ENCODE measurements at places on chromosomes 5 and 9. TPM values are rescaled to one million over a fixed set of nuclear protein-coding genes. Genes with fewer than 3 reads are reported as not detected.

- DNase-seq = no peak
Observed at GRCh38 chr5:6274846-6275543, 103.4 kb downstream of the MED10 start.

DNA sequence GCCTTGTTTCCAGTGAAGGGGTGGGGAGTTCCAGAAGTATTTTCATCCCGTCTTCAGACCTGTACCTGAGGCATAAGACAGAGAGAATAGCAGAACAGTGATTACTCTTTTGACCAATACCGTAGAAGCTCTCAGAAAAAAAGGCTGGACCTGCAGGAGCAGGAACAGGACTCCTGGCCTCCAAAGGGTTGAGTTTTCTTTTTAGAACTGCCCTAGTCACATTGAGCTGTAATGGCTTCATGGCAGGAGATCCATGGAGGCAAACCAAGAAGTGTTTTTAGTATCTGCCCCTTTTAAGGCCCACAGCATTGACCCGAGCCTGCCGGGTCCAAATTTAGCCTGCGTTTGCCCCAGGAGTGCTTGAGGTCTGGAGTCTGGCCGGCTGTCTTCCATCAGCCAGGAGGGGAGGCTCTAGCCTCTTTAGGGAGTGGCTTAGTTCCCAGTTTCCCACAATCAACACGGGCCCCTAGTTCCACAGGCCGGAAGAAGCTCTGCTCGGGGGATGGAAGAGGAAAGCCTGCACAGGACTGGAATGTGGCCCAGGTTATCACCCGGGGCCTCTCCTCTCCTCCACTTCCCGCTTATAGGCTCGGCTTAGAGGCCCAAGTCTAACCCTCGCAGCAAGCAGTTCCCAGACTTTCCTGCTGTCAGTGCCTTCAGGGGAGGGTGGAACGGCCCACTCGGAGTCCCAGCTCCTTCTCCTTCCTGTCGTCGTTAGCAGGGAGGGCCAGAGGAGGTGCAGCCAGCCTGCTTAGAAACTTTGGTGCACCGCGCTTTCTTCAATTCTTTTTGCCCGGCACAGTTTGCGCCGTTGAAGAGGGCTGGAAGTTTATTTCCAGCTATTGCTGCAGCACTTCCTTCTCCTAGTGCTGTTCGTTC lies 80.7 kb downstream of the C9orf152 start:
- peak; percentile 62 for DNase-seq

GRCh38 chr5:167503926-167504720 lies 787.3 kb upstream of the WWC1 start:
- no peak for DNase-seq

DNA sequence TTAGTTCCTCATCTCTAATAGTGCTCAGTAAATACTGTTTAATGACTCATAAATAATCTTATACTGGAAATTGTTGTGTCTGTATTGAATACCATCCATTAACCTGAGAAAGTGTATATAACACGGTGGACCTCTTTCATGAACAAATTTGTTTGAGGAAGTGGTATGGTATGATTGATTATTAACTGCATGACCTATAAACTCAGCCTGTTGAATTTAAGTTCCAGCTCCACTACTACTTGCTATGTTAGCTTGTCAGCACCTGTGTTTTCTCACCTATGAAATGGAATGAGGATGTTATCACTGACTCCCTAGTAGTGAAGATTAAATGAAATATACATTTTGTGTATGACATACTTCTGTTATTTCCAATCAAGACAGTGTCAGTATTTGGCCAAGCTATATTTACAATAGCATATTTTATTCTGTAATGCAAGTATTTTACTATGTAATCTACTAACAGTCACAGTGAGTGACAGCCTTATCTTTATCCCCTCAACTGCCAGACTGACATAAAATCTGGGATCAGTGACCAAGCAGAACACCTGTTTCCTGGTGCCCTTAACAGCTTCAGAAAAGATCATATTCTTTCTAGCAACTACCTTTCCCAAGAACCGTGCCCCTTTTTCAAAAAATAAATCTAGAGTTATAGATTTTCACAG lies 77.3 kb upstream of the ITGA1 start:
- no peak for DNase-seq

DNA sequence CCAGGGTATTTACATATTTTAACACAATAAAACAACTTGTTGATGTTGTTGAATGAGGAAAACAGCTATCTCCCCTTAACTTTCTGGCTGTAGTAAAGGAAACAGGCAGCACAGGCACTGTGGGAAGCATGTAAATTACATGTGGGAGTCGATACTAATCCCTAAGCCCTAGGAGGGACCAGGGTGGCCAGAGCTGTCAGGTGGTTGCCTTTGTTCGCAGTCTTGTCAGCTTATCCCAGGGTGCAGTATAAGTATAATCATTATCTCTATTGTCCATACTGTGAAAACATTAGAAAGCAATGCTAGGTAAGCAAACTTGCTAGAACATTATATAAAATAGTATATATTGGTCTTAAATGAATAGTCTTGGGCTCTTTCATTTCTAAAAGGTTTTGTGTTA lies 125.6 kb upstream of the RPS23 start:
- DNase-seq = no peak

DNA sequence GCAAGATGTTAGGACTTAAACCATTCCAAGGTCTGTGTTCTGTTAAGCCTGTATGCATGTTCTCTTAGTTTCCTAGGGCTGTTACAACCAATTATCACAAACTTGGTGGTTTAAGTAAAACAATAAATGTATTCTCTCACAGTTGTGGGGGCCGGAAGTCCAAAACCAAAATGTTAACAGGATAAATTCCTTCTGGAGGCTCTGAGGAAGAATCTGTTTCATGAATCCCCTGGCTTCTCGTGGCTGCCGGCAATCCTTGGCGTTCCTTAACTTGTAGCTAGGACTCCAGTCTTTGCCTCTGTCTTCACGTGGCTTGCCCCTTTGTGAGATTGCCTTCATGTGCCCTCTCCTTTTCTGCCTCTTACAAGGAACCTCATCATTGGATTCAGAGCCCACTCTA lies 30.4 kb downstream of the FEM1C start:
- DNase-seq = no peak

- DNase-seq = no peak
Observed at GRCh38 chr5:128099944-128100343, 16.4 kb downstream of the SLC12A2 start.

- DNase-seq = peak; percentile 41
Observed at GRCh38 chr9:29830821-29831220, 2257.5 kb upstream of the C9orf72 start.

DNA sequence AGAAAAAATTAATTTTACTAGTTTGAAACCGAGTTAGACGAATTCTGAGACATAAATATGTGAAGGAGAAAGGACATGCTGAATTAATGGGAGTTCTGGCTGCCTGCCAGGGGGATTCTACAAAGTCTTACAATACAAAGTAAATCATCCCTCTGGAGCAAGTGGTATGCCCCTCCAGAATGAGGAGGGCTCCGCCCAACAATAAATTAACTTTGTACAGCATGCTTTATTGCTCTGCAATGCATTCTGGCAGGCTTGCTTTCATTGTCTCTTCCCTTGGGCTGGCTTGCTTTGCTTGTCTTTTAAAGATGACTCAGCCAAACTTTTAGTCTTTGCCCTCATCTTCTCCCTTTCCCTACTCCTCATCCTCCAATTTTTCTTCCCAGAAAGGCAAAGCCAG lies 11.7 kb upstream of the PCDHB1 start:
- DNase-seq = no peak

AK1 gene
- 142 TPM for total RNA-seq

MPDZ gene
- total RNA-seq = 28.8 TPM

MYORG gene
- 94.5 TPM for total RNA-seq

PCDHGA7 gene
- total RNA-seq = 4.5 TPM

Measured in mucosa of gallbladder (tissue), 1 donor.